Activated naive CD4-positive, alpha-beta T cell (primary cell): ENCODE measurements at places on chromosomes 11 and 22.

DNA sequence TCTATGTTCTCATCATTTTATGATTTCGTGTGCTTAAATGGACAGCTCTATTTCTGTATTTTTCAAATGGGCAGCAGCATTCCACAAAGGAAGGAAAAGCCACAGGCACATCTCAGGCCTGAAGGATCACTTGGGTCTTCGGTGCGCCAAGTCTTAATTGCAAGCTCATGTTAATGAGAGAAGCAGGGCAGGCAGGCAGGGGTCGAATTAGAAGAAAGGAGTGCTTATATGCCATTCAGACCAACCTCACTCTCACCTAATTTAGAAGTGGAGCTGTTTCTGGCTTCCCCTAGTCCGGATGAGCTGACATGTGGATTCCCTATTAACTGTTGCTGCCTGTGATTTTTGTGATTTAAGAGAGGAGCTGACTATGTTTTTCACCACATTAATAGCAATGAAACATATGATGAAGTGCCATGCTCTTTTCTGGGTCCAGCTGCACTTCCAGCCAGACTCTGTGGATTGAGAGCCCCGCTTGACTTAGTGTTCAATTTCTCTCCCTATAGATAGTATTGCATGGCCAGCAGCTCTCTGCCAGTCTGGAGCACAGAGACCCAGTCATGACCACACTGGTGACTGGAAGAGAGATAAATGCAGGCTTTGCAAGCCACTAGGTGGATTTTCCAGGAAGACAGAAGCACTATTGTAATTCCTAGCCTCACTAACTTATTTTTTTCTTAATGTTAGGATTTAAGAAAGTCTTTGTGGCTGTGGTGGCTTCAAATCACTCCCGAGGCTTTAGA is 373.9 kb upstream of the FAT3 start:
- no peak for DNase-seq

DNA sequence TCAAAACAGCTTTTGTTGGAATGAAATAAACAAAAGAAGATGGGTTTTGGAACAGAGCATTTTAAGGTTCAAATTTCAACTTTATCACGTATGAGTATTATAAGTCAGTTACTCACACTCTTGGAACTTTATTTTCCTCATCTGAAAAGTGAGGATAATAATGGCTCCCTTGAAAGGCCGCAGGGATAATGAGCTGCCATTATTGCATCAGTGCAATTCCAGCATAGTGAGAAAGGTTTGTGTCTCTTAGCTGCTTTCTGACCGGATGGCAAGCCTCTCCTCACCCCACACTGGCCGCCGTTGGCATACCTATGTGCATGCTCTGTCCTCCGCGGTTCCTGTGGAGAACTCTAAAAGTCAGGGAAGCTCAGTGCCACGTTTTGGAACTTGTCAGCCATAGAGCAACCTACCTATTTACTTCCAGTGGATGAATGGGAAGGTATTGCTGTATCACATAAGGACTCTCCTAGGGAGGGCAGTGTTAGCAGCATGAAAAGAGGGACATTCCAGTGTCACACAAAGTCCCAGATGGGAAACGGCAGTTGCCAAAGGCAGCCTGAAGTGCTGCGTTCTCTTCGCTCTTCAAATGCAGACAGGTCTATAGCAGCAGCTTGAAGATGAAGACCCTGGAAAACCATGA is 368.9 kb downstream of the NTM start:
- no peak for DNase-seq

- DNase-seq: no peak
Measured at GRCh38 chr11:39374963-39375698, 2084.3 kb downstream of the LRRC4C start.

DNA sequence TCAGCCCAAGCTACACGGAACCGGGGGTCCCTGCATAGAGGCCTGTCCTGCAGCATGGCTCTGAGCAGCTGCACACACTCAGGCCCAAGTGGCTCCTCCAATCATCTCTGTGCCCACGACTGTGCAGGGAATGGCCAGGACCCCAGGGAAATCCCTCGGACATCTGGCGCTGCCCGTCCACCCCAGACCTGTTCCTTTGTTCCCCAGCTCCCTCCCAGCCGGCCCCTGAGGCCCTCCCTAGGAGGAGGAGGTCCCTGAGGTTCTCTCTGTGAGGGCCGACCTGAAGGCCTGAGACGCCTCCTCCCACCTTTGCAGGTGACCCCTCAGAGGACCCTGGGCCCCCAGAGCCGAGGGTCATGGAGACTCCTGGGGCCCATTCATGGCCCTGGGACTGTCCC is 1.1 kb downstream of the MLC1 start:
- no peak for DNase-seq

DNA sequence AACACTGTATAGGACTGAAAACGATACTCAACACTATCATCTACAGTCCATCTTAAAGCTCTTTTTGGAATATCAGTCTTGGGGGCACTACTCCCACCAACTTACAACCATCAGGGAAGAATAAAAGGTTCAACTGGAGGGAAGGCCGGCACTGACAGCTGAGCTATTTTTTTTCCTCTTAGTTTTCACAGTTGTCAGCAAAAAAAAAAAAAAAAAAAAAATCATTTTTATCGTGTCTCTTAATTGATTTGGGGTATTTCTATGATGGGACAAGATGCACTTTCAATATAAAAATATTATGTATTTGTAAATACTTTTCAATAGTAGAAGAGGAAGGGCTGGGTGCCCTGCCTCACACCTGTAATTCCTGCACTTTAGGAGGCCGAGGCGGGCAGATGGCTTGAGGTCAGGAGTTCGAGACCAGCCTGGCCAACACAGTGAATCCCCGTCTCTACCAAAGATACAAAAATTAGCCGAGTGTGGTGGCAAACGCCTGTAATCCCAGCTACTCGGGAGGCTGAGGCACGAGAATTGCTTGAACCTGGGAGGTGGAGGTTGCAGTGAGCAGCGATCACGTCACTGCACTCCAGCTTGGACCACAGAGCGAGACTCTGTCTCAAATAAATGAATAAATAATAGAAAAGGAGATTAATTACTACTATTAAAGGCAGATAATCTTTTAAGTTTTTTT is 1.5 kb downstream of the KIF18A start:
- DNase-seq: no peak

- peak; percentile 32 for DNase-seq
Measured at GRCh38 chr11:82867495-82868082, 32.6 kb downstream of the PRCP start.

GRCh38 chr11:47177846-47178245 is 1.2 kb upstream of the ARFGAP2 start:
- DNase-seq: no peak

- no peak for DNase-seq
Measured at GRCh38 chr11:111627591-111627990, 25.3 kb downstream of the SIK2 start.

- no peak for DNase-seq
Measured at GRCh38 chr11:44379141-44380008, 69.4 kb upstream of the ALX4 start.

- DNase-seq: no peak
Measured at GRCh38 chr11:113951537-113951936, 23.4 kb upstream of the HTR3A start.

DNA sequence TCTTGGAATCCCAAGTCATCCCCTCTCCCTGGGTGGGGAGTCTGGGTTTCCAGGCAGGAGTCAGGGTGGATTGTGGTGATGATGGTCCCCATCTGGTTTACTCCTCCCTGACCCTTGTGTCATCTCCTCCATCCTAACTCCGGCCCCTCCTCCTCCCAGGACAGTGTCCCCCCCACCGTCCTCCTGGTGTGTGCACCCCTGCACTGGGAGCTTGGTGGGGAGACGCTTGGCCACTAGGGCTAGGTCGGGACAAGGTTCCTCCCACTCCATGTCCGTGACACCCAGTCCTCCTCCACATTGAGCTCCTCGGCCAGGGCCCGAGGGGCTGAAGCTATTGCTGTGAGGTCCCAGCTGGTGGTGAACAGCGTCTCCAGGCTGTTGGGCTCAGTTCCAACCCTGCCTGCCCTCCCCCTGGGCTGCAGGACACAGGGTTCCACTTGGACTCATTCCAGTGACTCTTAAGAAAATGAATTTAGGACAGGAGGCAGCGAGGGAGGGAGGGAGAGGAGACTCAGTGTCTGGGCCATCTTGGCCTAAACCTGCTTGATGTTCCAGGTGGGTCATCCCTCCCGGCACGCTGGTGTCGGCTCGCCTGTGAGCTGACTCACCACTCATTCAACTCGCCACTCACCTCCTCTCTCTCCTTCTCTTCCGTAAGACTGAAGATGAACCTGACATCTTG is 433.2 kb downstream of the TBC1D22A start:
- no peak for DNase-seq

GRCh38 chr11:119417726-119418540 is 5.0 kb downstream of the THY1 start:
- no peak for DNase-seq

GRCh38 chr11:73356979-73357860 is 19.0 kb upstream of the RELT start:
- DNase-seq: no peak

DNA sequence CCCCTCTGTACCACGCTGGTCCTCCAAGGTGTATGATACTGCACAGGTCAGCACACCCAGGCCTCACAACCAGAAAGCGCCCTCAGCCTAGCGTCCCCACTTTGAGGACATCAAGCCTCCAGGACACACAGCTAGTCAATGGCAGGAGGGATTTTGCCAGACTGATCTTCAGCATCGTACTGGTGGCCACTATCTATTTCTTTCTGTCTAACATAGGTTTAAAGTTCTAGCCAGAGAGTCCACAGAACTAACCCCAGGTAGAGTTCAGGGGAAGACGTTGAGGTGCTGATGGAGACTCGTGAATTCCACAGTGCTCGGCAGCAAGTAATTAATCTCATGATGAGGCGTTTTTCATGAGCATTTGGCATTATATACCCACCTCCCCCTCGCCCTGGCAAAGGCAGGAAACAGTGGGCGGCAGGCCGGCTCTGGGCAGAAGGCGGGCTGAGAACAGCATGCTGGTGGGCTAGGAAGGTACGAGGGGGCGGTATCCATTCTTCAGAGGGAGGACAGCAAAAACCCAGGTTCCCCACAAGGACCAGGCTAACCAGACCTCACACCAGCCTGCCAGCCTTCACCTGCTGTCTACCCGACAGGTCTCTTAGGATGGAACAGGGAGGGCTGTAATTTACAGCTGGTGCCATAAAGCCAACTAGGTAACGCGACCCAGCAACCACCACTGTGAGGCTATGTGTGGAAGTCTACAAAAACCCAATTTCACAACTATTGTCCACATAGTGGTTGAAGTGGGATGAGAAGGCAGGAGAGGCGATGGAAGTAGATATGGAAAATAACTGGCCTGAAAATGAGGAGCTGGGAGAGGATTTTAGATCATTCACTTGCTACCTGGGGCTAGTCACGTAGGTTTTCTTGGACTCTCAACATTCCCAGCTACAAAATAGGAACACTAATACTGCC is 18.5 kb downstream of the MYH9 start:
- DNase-seq: no peak

DNA sequence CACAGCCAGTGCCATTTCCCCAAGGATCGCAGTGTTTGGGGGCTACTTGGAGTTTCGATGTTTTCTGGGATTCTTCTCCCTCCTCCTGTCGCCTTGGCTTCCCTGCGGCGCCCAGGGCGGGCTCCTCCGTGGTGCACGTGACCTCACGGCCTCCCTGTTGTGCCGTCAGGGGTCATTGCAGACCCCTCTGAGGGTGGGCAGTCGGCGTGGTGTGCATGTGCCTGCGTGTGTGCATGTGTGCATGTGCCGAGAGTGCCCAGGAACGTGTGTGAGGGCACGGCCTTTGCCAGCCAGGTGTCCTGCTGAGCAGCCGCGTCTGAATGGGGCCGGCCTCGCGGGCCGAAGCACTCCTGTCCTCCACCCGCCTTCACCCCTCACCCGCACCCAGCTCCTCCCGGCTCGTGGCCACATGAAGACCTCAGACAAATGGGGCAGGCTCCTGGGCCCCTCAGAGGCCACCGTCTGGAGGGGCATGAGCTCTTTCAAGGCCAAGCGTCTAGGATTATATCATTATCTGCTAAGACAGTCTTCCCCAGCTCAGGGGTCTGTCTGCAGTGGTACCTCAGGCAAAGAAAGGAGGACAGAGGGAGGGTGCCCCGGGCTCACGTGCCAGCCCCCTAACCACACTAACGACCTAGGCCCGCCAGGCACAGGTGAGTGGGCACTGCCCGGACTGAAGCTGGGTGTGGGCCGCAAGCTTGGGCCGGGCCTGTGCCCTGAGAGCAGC is 9.4 kb upstream of the MRPL23 start:
- no peak for DNase-seq
